ENCODE measurements at places on chromosomes 2 and 18. TPM values are rescaled to one million over a fixed set of nuclear protein-coding genes. Genes with fewer than 3 reads are reported as not detected.

Gene EMILIN1
- 0.31 TPM for total RNA-seq

GRCh38 chr2:20449501-20450200 lies 2.8 kb downstream of the RHOB start:
- DNase-seq = no peak

Gene SMAD4
- total RNA-seq = 61.3 TPM

DNA sequence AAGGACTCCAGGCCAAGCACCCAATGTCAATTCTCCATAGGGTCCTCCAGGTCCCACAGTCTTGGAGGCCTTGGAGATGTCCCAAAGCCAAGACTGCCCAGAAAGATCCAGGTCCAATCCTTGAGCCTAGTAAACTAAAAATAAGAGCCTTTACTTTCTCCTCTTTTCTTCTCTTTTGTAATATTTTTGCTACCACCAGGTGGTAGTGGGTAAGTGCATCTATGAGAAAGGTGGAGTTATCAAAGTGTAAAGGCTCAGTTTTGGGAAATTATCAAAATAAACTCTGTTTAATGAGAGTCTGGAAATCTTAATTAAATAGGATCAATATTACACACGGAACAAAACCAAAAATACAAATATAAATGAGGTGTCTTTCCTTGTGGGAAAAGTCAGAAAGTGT lies 276.4 kb downstream of the ALK start:
- no peak for DNase-seq

Gene HOXD11
- 0.49 TPM for total RNA-seq

Gene C2orf80
- total RNA-seq = not detected

GRCh38 chr2:238122287-238123217 lies 15.9 kb upstream of the KLHL30 start:
- no peak for DNase-seq

Gene ABCG8
- total RNA-seq = 0.03 TPM

- DNase-seq = no peak
These were observed 364.2 kb downstream of the ZNF516 start for GRCh38 chr18:76130845-76131244.

Gene MARCO
- total RNA-seq = 0.26 TPM

Gene MC5R
- not detected for total RNA-seq

GRCh38 chr2:43314299-43314927 lies 88.0 kb upstream of the ZFP36L2 start:
- DNase-seq = no peak

DNA sequence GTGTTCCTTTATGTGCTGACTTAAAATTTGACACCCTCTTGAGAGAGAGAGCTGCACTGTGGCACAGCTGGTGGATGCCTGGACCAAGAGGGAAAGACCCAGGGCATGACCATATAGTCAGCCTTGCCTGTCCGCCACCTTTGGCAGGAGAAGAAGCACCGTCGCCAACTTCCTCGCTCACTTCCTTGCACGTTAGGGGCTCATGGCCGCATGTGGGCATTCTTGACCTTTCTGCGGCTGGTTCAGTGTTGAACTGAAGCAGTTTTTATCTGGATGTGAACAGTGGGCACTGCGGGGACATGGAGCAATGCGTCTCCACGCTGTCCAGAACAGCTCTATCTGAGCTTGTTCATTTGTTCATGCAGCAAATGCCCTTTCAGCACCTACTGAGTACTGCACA lies 66.9 kb downstream of the TRAPPC12 start:
- DNase-seq = no peak

All from Panc1 (cell line).